ENCODE measurements at places on chromosomes 1 and 21. TPM values are rescaled to one million over a fixed set of nuclear protein-coding genes. Genes with fewer than 3 reads are reported as not detected.

GRCh38 chr1:240802271-240802670 lies 190.3 kb upstream of the GREM2 start:
- no peak for DNase-seq

- DNase-seq: no peak
These were observed 11.0 kb upstream of the NID1 start for GRCh38 chr1:236075848-236076247.

DNA sequence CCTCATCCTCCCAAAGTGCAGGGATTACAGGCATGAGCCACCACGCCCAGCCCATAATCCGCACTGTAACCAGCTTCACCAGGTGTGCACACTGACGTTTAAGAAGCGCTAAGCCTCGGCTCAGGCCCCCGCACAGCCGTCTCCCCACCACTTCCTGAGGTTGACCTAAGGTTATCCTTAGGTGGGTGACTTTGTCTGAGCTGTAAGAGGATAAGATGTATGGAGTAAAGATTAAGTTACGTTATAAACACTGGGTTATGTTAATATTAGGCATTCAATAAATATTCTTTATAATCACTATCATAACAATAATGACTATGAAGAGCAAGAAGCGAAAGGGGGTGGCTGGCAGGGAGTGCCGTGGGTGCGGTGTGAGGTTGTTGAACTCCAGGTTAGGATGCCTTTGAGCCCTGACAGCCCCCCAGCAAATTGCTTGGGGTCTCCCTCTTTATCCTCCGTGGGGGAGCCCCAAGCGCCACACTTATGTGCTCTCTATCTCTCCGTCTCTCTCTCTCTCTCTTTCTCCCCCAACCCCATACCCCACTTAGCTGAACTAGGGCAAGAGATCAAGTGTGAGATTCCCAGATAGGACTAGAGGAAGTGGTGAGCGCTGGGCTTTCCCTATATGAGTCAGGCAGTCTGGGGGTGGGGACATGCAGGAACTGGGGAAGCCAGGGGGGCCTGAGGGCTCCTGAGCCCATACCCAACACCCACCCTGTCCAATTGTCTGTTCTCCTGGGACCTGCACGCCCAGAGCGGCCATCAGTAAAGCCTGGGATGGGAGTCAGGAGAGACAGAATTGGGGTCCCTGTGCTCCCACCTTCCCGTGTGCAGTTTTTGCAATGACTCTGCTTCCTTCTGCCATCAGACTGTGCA lies 7.6 kb downstream of the EFHD2 start:
- peak; percentile 82 for DNase-seq

- no peak for DNase-seq
These were observed 45.2 kb upstream of the FMO2 start for GRCh38 chr1:171139890-171140289.

DNA sequence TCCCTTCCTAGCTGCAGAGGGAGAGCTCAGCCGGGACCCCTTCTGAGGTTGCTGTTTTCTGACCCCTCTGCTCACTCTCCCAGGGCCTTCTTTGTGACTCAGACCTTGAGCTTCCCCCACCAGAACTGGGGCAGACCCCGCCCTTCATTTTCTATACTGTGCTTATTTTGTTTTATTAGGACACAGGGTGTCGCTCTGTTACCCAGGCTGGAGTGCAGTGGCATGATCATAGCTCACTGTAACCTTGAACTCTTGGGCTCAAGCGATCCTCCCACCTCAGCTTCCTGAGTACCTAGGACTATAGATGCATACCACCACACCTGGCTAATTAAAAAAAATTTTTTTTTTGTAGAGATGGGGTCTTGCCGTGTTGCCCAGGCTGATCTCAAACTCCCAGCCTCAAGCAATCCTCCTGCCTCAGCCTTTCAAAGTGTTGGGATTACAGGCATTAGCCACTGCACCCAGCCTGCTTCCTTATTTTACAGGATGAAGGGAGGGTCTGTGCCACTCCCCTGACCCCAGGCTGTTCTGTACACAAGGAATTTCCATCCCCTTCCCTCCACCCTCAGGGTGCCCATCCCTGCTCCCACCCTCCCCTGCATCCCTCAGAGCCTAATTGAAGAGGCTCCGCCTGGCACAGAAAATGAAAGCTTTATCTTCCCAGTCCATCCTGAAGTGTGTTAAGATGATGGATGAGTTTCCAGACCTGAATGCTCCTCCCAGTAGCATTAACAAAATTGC lies 195.2 kb upstream of the POU3F1 start:
- DNase-seq: no peak

GRCh38 chr1:232274236-232274855 lies 355.6 kb downstream of the SIPA1L2 start:
- DNase-seq: no peak

DNA sequence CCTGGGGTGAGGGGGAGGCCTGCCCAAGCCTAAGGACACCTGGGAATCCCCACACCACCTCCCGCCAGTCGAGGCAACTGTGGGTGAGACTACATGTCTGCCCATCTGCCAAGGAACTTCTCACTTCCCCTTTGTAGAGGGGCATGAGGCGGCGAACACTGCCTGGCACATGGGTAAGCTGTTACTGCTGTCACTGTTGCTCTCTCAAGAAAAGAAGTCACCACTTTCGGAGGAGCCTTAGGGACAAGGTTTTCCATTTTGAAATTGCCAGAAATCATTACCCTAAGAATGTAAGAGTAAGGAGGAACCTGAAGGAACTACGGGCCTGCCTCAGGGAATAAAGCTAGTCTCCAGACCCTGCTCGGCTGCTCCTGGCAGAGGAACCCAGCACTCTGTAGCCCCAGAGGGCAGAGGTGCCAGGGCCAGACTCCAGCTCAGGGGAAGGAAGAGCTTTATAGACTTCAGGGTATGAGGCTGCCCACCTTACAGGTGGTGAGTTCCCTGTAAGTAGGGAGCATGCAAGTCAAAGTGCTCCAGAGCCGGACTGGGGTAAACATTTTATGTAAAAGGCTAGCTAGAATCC lies 23.3 kb downstream of the SLC2A1 start:
- DNase-seq: peak; percentile 7

- no peak for DNase-seq
These were observed 41.5 kb upstream of the MRPS6 start for GRCh38 chr21:34031835-34032370.

- peak; percentile 73 for DNase-seq
These were observed 20.8 kb downstream of the NAV1 start for GRCh38 chr1:201559679-201560162.

DNA sequence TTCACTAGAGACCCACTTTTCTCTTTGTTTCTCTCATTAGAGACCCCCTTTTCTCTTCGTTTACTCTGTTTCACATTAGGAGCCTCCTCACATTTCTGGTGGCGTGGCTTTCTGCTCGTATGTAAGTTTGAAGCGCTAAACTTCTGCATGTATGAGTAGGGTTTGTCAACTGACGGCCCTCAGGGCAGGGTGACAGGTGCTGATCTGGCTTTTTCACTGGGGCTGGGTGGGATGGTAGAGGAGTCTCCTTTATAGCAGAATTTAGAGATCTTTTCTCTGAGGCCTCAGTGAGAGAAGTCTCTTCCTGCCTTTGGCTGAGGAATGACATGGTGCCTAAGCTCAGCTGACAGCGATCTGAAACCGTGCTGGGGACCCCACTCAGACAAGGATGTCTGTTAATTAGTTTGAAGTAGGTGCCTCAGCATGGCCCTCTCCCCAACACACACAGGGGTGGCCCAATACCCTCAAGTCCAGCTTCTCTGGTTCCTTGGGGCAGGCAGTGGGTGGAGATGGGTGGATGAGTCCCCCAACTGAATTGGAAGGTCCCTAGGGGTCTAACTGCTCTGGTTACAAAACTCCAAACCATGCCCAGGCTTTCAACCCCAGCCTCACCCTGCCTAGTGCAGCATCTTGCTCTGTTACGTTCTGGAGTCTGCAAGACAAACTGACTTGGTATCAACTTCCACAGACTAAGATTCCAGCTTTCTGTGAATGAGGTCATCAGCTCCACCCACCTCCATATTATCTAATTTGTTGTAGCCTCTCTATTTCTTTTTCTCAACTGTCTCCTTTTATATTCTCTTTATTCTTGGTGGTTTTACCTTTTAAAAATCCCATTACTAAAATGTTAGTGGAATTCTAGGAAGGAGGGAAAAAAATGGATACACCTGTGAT lies 3.2 kb downstream of the SLC1A7 start:
- no peak for DNase-seq

DNA sequence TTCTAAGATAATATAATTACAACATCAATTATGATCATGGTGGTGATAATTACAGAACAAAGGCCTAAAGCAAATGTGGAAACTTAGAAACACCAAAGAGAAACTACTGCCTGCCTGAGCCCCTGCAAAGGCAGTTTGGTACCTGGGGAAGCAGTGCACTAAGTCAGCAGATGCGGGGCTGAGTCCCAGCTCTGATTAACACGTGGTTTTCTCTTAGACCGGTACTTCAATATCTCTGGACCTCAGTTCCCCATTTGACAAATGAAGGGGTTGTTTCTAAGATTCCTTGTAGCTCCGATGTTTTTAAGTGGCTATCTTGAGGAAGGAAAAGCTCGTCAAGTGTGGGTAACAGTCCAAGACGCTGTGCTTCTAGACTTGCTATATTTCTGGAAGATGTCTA lies 16.7 kb upstream of the PLEKHA6 start:
- DNase-seq: no peak

DNA sequence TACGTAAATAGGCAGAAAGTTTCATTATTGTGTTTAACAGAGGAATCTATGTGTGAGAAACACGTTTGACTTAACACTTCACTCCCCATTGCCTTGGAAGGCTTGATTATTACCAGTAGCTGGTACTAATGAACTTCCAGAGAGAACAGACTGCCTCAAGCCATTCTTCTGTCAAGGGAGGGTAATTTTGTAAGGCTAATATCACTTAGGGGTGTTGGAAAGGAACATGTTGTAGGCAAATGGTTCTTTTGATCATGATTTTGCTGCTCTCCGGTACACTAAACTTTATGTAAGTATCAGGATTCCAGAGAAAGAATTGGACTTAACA lies 1.8 kb downstream of the LAMC1 start:
- no peak for DNase-seq

DNA sequence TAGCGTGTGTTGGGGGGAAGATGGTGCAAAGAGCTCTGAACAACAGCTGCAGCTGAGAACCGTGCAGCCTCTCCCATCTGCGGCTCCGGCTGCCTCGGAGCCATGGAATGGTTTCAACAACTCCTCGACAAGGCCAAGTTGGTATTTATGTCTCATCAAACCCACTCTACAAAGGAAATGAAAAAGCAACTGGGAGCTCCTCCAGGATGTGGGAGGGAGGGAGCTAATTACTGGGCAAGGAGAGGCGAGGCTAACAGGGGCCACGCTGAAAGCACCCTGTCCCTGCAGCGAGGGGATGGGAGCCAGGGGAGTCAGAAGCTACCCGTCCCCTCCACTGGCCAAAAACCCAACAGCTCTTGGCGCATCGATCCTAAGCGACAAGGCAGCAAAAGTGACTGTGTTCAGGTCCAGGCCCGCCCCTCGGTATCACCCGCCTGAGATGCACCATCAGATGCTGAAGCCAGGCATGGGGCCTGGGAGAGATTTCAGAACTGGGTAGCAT lies 63.1 kb downstream of the ACOT7 start:
- no peak for DNase-seq

- no peak for DNase-seq
These were observed 534.5 kb downstream of the USP25 start for GRCh38 chr21:16264319-16264718.

- no peak for DNase-seq
These were observed 399.3 kb downstream of the AJAP1 start for GRCh38 chr1:5053744-5054143.

DNA sequence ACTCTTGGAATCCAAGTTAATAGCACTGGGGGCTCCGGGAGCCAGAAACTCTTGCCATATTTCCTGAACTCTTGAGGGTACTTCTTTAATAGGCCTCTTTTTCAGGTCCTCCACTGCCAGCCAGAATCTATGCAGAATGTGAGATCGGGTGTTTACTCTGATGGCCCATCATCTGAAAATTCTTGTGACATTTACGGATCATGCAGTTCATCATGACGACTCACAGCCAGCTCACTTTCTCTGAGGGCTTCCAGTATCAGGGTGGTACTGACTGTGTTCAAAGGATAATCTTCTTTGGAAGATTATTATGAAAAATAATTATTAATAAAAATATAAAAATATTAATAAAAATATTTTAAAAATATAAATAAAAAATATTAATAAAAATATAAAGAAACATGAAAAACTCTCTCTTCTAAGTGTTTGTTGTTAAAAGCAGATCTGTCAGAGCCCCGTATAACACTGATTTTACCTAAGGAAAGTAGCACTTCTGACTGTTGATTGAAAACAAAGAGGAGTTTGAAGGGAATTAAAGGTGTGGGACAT lies 194.3 kb upstream of the GREM2 start:
- DNase-seq: no peak

DNA sequence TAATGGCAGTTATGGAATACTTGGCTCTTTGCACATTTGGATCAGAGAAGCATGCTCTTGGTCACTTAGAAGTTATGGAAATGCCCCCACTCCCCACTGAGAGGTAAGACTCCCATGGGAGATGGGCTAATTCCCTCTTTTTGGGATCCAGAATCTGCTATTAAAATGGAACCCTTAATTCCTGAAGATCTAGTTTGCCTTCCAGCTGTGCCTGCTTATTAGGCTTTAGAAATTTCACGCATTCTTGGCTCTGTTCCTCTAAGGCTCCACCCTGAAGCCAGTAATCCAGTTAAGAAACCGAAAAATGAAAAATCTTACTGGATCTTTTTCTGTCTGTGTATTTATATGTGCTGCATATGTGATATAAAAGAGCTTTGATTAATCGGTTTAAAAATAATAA lies 76.7 kb downstream of the USH2A start:
- no peak for DNase-seq

GRCh38 chr1:53442299-53442698 lies 16.9 kb upstream of the DMRTB1 start:
- peak; percentile 60 for DNase-seq

DNA sequence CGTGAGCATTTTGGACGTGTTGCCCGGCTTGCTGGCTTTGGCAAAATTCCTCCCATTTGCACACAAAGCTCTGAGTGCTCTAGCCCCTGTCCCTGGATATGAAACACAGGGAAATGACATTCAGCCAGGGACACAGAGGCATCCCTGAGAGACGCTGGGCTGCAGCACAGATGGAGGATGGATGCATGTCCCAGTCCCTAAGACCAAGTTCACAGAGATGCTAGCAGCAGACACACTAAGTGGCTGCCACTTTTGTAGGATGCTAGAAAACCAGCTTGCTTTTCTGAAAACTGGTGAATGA lies 12.5 kb downstream of the ACTRT2 start:
- DNase-seq: no peak

Gene F5
- total RNA-seq: 8.1 TPM

Gene MPZ
- 0.41 TPM for total RNA-seq

Gene C1orf94
- total RNA-seq: not detected

Gene AK4
- total RNA-seq: 35.0 TPM

Gene MAEL
- total RNA-seq: not detected
